Naive thymus-derived CD8-positive, alpha-beta T cell (primary cell): ENCODE measurements at places on chromosomes 3 and 15.

DNA sequence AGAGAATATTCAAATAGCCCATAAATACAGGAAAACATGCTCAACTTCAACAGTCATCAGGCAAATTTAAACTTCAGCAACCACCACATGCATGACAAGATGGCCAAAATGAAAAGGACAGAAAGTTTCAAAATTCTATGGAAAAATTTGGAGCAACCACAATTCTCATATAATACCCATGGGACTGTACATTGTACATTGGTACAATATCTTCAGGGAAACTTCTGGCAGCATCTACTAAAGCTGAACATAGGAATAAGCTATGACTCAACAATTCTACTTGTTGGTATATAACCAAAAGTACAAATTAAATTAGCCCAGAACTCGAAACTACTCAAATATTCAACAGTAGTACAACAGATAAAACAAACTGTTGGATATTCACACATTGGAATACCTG, 847.6 kb downstream of the TBL1XR1 start:
- no peak for DNase-seq

DNA sequence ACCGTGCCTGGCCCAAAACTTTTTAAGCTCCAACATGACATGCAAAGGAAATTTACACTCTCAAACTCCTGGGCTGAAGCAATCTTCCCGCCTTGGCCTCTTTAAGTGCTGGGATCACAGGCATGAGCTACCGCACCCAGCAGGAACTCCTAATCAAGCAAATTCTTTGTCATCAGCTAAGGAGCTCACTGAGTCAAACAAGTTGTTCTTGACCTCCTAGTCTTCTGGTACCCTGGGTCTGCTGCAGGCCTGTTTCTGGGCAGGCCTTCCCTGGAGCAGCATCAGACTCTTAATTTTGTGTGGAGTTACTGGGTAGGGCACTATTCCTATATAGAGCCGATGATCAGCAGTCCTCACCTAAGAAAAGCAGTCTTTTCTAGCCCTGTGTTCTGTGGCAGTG, 68.4 kb upstream of the FLNB start:
- no peak for DNase-seq

DNA sequence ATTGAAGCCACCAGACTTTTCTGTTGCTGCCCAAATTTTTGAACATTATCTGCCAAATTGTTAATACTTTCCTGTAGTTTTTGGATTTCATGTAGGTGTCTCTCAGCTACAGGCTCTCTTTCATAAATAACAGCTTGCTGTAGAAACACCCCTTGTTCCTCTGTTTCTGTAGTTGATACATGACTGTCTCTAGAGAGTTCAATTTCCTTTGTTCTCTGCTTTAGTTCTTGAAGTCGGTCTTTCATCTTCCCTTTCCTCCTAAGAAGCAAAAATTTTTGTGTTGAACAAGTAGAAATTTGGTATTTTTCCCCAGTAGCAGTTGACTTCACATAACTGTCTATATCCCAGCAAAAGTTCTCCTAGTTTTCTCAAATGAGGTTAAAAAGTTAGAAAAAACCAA, 13.4 kb downstream of the STX19 start:
- no peak for DNase-seq

- no peak for DNase-seq
These were observed 1119.0 kb downstream of the NAALADL2 start for GRCh38 chr3:175977968-175978752.

GRCh38 chr3:187802203-187802927, 57.1 kb upstream of the BCL6 start:
- DNase-seq: no peak

GRCh38 chr3:133930341-133930933, 34.8 kb upstream of the RAB6B start:
- no peak for DNase-seq

DNA sequence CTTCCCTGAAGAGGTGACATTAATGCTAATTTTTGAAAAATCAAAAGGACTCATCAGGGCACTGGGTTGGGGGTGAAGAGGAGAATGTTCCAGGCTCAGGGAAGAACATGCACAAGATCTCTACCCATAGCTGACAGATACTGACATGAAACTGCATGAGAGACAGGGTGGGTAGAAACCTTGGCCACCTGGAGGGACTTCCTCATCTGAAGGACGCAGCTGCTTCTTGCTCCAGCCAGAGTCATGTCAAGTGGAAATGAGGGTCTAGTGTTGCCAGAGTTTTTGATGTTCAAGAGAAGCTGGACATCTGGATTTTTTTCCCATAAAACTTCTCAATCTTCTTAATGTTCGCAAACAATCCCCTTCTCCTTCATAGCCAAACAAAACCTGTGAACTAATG, 29.7 kb downstream of the AMOTL2 start:
- DNase-seq: no peak

- DNase-seq: no peak
These were observed 262.1 kb upstream of the SATB1 start for GRCh38 chr3:18687286-18687685.

DNA sequence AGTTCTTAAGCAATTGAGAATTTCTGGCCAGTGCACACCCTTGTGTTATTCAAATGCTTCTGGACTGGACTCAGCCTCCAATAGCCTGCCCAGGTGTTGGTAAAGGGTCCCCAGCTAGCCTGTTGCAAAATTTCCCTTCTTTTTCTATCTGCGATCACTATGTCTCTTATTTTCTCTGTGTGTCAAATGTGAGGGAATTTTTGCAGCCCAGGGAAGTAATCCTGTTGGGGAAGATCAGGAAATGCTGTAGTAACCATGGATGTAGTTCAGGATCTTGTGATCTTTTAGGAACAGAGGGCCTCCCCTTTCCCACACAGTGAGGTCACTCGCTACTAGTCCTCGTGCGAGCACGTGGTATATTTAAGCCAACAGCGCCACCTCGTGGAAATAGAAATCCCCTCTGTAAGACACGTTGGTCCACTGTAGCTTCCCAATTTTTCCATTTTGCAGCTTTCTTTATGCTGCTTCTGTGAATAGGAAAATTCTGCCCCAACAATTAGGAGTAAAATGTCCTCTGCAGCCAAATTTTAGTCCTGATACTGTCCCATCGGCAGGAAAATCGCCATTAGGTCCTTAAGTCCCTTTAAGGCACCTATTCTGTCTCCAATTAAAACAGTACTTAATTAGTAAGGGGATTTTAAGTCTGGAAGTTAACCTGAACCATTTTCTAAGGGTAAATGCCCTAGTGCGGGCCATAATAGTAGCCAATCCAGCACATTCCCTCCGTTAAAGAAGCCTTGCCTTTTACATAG, 4.0 kb upstream of the SMCO1 start:
- peak; percentile 24 for DNase-seq

DNA sequence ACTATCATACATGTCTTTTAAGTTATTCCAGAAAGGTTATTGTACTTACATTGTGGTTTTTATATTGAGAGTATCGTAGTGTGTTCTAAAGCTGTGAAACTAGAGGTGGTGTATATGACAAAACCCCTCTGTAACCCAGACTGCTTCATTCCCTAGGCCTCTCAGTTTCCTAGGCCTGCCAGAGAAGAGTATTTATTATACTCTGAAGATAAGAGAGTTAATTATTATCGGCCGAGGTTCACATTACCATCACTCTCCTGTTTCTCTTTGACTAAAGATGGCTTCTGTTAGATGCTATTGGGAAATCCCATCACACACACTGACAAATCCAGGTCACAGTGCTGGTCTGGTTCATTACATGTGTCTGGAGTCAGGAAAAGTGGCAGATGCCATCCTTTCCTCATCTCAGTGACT, 20.5 kb downstream of the EXOSC7 start:
- no peak for DNase-seq

DNA sequence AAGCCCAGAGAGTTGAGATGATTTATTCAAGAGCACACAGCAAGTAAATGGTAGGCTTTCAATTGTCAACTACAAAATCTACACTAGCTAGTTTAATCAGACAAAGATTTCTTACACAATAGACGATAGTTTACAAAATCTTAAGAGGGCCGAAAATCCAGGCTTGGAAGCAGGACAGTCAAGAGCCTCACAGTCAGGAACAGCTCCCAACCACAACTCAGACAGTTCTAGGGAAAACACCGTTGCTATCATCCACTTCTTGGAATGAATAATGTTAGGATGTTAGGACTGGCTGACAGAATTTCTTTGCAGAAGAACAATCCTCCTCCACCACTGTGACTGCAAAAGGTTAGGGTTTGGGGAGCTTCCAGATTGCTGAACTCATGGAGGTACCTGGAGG, 290.8 kb upstream of the ZPLD1 start:
- no peak for DNase-seq

DNA sequence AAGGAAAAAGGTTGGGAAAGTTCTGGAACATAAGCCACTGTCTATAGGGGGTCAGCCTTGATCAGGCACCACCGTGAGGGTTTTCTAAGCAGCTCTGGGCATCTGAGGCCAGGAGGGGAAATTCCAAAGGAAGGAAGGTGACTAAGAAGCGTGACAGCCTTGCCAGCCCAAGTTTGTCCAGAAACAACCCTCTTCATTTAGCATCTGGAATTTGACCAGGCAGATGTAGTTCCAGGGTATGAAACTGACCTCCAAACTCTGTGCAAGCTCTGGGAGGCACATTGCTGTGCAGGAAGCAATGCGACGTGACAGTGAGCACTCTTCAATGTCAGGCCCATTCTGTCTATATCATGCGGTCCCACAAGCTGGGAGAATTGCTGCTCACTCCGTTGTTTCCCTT, 85.4 kb upstream of the TPM1 start:
- DNase-seq: no peak

DNA sequence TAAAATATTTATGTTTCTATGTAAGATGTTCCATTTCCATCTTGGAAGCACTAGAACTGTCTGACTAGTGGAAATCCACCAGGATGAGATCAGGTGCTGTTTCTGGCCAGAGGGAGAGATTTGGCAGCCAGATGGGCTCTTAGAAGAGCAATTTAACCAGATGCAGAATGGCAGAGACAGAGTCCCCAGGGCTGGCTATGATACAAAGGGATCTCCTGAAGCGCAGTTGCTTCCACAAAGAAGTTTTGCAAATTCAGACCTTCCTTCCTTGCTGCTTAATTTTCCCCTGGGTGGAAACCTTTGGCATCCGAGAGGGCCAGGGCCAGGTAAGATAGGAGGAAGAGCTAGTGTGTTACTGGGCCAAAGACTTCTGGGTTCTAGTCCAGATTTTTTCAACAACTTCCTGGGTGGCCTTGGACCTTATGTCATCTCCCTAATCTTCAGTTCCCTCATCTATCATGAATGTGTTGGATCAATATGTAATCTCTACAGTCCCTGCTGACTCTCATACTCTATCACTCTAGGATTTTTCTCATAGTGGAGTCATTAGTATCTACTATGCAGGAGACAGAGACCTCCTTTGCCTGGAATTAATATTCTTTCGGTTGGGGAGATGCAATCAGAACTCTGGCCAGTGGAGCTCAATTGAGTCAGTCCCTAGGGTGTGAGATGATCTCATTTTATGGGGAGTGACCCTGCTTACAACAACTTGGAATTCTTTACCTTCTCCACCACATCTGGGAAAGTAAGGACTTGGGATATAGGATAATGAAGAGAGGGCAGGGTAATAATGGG, 41.1 kb upstream of the NDUFB4 start:
- DNase-seq: no peak

DNA sequence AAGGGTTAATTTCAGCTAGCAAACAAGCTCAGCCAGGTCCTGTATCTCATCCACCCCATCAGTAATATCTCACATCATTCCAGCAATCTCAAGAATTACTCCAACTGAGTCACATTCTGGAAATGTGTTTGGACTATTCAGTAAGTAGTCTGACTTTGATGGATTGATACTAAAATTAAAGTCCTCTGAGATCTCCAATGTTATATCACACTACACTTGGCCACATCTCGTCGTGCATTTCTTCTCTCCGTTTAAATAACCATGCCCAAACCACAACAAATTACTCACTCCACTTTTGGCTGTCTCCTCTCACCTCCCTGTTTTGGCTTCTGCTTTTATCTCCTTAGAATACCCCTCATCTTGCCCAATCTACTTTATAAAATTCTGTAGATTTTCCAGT, 292.2 kb downstream of the PYDC2 start:
- DNase-seq: no peak

DNA sequence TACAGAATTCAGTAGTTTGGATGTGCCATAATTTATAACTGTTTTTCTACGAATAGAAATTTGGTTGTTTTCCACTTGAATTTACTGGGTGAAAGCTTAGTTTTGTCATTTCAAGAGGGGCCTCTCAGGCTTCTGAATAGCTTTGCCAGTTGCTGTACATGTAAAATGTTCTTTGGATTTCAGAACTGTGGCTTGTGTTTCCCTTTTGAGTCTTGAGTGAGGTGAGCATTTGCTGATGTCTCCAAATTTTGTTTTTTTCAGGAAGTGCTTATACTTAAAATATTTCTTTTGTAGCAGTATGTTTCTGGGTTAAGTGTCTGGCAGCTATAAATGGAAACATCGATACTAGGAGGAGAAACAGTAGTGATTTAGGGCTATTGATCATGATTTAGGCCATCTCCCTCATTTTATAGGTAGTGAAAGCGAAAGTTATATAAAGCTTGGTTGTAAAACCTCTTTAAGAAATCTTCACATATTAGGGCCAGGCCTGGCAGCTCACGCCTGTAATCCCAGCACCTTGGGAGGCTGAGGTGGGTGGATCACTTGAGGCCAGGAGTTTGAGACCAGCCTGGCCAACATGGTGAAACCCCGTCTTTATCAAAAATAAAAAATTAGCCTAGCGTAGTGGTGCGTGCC, 9.2 kb upstream of the TRAK1 start:
- DNase-seq: no peak

DNA sequence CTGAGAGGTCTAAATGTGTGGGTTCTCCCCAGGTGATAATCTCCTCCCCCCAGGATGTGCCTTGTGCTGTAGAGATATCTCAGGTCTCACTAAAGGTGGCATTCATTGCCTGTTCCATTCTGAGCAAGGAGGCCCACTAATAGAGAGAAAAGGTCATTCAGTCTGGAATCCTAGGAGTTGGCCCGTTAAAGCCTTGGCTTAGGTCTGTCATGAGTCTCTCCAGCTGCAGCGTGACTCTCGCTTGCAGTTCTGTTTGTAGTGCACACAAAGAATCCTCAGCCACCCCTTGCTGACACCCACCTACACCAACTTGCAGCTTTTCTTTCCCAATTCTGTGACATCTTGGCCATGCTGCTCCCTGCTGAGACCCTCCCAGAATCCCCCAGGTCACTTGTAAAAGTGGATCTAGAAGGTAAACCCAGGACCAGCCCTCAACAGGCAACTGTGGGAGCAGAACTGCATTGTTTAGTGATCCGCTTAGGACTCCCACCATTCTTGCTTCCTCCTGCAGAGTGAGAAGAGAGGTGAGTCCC, 17.7 kb downstream of the MAGEF1 start:
- no peak for DNase-seq
